ENCODE measurements at places on chromosomes 3 and 15. TPM values are rescaled to one million over a fixed set of nuclear protein-coding genes. Genes with fewer than 3 reads are reported as not detected.

DNA sequence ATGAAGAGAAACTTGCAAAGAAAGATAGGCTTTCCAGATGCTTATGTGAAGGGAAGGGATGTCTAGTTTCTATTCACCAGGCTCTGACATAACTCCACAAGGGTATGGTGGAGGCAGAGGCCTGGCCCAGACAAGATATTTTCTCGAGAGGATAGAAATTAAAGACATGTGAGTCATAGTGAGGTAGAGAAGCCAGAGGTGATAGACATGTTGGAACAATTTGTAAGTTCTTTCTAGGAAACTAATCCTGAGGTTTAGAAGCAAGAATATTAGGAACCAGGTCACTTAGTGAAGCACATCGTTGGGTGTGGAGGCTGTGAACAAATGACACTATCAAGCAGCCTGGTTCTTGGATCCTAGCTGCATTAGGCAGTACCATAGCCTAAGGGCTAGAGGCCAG lies 176.9 kb downstream of the BBX start:
- H3K27ac ChIP-seq = no peak overlapping the region
- H3K4me3 ChIP-seq = no peak overlapping the region
- no peak for DNase-seq
- no peaks in the 10 kb centered on the region for H3K4me1 ChIP-seq

GRCh38 chr15:77354063-77354462 lies 65.8 kb downstream of the PEAK1 start:
- no peak overlapping the region for H3K4me3 ChIP-seq
- no peak for DNase-seq
- H3K27ac ChIP-seq = no peak overlapping the region
- no peaks in the 10 kb centered on the region for H3K27me3 ChIP-seq
- no peaks in the 10 kb centered on the region for H3K4me1 ChIP-seq

- H3K27ac ChIP-seq = no peak overlapping the region
- H3K4me1 ChIP-seq = no peaks in the 10 kb centered on the region
- H3K4me3 ChIP-seq = no peak overlapping the region
Measured at GRCh38 chr3:137174514-137174913, 216.7 kb downstream of the IL20RB start.

DNA sequence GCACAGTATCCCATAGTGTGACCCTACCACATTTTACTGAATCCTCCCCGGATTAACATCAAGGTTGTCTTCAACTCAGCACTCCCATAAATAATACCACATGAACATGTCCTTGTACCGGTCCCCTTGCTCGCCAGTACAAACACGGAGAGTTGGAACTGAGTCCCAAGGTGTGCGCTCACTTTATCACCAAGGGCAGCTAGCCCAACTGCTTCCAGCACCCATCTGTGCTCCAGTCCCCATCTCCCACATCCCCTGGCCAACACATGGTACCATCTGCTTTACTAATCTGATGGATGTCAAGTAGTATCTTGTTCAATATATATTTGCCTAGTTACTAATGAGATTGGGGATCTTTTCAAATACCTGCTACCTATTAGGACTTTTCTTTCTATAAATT lies 64.7 kb downstream of the ISG20 start:
- H3K4me3 ChIP-seq = no peak overlapping the region
- no peak overlapping the region for H3K27ac ChIP-seq
- no peaks in the 10 kb centered on the region for H3K36me3 ChIP-seq
- DNase-seq = no peak
- peaks cover 16% of the 10 kb centered on the region for H3K4me1 ChIP-seq
- peaks cover 4% of the 10 kb centered on the region for H3K27me3 ChIP-seq

DNA sequence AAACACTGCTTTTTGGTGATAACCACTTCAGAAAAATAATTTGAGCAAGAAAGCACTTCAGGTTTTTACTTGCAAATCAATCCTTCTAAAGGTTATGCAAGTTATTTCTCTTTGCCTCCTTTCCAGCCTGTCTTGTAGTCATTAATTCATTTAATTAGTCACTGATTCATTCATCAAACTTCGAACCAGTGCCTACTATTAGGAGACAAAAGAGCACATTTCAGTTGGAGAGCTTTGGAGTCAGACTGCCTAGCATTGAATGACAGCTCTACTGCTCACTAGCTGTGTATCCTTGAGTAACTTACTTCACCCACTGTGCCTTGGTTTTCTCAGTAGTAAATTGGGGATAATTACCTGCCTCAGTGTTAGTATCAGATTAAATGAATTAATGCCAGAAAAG lies 14.9 kb upstream of the LRRC58 start:
- no peak overlapping the region for H3K4me3 ChIP-seq
- H3K27ac ChIP-seq = no peak overlapping the region
- no peaks in the 10 kb centered on the region for H3K36me3 ChIP-seq
- no peaks in the 10 kb centered on the region for H3K27me3 ChIP-seq

DNA sequence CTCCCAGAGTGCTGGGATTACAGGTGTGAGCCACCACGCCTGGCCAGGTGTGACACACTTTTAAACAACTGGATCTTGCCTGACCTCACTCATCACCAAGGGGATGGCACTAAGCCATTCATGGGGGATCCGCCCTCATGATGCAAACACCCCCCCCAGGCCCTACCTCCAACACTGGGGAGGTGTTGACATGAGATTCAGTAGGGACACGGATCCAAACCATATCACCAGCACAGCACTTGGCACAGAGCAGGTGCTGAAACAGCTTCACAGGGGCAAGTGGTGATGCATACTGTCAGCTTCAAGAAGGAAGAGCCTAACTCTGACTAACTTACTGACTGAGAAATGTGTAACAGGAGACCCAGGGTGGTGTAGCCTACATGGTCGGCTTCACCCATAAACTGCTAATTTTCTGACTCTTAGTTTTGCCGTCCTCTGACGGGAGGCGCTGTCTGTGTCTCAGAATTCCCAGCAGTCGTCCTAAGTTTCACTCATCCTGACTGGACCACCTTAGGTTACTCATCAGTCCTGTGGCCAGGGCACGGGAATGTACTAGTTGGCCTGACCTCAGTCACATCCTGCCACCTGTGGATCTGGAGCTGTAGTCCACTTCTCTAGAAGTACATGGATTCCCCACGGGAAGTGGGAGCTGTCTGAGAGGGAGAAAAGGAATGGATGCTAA lies 81.9 kb upstream of the PLXNA1 start:
- H3K4me1 ChIP-seq = no peaks in the 10 kb centered on the region
- H3K4me3 ChIP-seq = no peak overlapping the region
- DNase-seq = no peak
- no peaks in the 10 kb centered on the region for H3K36me3 ChIP-seq
- no peak overlapping the region for H3K27ac ChIP-seq
- peaks cover 10% of the 10 kb centered on the region for H3K27me3 ChIP-seq

GRCh38 chr3:4994823-4995499 lies 15.7 kb downstream of the BHLHE40 start:
- H3K27ac ChIP-seq = no peak overlapping the region
- H3K4me3 ChIP-seq = no peak overlapping the region
- H3K27me3 ChIP-seq = no peaks in the 10 kb centered on the region
- no peak for DNase-seq

DNA sequence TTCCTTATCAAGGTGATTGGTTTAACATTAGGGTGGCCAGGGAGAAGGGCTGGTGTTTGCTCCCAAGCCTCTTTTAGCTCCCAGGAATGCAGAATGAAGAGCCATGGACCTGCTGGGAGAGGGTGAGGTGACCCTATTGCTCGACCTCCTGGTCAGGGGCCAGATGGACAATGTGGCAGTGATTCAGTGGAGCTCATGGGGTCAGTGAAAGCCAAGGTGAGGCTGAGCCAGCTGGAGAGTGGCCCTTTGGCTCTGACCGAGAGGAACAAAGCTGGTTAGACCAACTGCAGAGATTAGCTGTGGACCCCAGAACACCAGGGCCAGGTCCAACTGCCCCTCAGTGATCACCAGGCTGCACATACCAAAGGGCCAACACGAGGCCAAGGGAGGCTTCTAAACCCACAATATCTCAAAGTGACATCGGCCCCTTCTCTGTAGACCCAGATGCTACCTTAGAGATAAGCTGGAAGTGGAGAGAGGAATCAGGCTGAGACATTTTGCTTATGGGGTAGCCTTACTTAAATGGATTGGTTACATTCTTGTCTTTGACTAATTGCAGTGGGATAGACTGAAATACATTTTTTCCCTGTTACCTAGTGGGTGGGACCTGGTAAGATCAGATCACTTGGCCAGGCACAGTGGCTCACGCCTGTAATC lies 15.8 kb upstream of the BTBD1 start:
- no peak for DNase-seq
- no peaks in the 10 kb centered on the region for H3K36me3 ChIP-seq
- H3K4me3 ChIP-seq = no peak overlapping the region

DNA sequence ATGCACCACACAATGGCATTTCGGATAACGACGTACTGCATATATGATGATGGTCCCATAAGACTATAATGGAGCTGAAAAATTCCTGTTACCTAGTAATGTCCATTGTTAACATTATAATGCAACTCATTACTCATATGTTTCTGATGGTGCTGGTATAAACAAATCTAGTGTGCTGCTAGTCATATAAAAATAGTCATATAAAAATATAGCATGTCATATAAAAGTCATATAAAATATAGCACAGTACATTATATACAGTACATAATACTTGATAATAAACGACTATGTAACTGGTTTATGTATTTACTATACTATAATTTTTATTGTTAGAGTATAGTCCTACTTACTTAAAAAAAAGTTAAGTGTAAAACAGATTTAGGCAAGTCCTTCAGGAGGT lies 50.6 kb downstream of the HACD2 start:
- no peak overlapping the region for H3K27ac ChIP-seq
- no peak overlapping the region for H3K4me3 ChIP-seq
- H3K4me1 ChIP-seq = no peaks in the 10 kb centered on the region
- H3K27me3 ChIP-seq = no peaks in the 10 kb centered on the region

DNA sequence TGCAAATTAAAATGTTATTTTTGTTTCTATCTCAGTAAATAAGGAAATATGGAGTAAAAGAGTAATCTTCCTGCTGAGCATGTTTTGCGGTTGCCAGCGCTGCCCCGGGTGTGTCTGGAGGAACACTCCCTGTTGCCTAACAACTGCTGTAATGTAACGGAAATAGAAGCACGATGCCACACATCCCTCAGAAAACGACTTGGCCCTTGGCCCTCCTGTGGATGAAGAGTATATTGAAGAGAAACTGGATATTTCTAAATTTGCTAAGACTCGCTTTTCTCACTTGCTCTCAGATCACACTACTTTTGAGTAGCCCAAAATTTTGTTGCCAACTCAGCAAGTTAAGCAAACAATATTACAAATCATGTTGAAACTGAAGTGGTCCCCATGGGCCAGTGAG lies 18.9 kb downstream of the CX3CR1 start:
- DNase-seq = peak; percentile 71
- H3K4me1 ChIP-seq = peaks cover 60% of the 10 kb centered on the region
- H3K4me3 ChIP-seq = no peak overlapping the region
- H3K27ac ChIP-seq = no peak overlapping the region

DNA sequence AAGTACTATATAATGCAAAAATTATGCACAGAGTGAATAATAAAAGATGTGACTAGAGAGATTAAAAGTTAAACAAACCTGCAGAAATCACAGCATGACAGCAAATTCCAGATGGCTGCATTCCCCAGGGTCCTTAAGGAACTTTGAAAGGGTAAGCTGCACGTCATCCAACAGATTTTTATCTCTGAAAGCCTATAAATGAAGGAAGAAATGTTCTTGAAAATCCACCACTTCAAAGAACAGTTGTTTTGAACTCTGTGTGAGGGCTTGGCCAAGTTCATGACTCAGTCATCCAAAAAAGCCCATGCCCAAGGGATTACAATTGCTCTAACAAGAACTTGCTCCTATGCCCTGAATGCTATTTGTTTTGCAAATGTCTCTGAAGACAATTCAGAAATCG lies 603.6 kb downstream of the PLOD2 start:
- H3K27me3 ChIP-seq = no peaks in the 10 kb centered on the region
- no peak for DNase-seq
- H3K4me3 ChIP-seq = no peak overlapping the region
- H3K36me3 ChIP-seq = no peaks in the 10 kb centered on the region
- H3K4me1 ChIP-seq = no peaks in the 10 kb centered on the region

- DNase-seq = no peak
- no peaks in the 10 kb centered on the region for H3K4me1 ChIP-seq
- H3K4me3 ChIP-seq = no peak overlapping the region
- H3K27ac ChIP-seq = no peak overlapping the region
- no peaks in the 10 kb centered on the region for H3K36me3 ChIP-seq
- no peaks in the 10 kb centered on the region for H3K27me3 ChIP-seq
Measured at GRCh38 chr3:108883373-108883772, 60.8 kb downstream of the TRAT1 start.

DNA sequence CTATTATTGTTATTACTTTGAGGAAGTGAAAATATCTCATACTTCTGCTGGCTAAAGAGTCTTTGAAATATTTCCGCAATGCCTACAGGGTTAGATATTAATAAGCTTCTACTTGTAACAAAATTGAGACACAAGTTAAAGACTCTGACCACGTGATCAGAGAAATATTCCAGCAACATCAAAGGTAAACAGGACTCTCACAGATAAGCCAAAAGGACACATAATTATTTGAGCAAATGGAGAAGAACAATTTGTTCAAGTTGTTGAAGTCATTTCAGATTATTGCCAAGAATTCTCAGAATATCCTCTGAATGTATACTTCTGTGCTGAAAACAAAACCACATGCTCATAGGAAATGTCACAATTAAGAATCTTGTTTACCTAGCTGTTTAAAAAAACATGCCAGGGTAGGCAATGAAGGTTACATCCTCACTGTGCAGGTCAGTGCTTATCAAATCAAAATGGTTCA lies 225.8 kb upstream of the ALCAM start:
- H3K4me1 ChIP-seq = no peaks in the 10 kb centered on the region
- DNase-seq = no peak
- no peaks in the 10 kb centered on the region for H3K36me3 ChIP-seq
- no peak overlapping the region for H3K4me3 ChIP-seq
- no peaks in the 10 kb centered on the region for H3K27me3 ChIP-seq

DNA sequence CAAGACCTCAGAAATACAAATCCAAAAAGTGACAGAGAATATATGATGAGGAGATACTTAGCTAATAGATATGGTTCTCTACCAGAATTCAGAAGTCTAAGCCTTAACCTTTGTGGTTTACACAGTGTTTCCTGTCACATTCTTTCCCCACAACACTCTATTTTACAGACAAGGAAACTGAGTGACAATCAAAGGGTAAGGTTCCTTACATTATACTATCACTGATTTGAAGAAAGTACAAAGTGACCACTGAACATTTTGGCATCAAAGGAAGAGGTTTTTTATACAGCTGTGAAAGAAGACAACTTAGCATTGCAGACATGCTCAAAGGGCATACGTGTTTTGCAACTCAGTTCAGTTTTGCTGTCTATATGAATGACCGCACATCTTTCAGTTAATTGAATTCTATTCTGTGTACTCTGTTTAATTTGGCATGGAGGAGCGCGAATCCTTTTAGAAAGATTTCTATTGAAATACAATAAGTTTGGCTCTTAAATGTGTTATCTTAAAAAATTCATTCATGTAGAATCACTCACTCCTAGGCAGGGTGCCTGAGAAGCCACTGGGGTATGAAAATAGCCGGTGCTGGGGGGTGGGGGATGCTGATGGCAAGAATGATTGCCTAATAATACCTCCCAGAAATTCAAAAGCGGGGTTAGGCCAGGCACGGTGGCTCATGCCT lies 66.5 kb upstream of the SKOR1 start:
- peaks cover 20% of the 10 kb centered on the region for H3K4me1 ChIP-seq
- no peak overlapping the region for H3K27ac ChIP-seq
- H3K27me3 ChIP-seq = no peaks in the 10 kb centered on the region
- no peak overlapping the region for H3K4me3 ChIP-seq
- H3K36me3 ChIP-seq = peaks cover 2% of the 10 kb centered on the region

- no peaks in the 10 kb centered on the region for H3K27me3 ChIP-seq
- peaks cover 51% of the 10 kb centered on the region for H3K4me1 ChIP-seq
- no peaks in the 10 kb centered on the region for H3K36me3 ChIP-seq
- no peak for DNase-seq
- no peak overlapping the region for H3K27ac ChIP-seq
- no peak overlapping the region for H3K4me3 ChIP-seq
Measured at GRCh38 chr3:177347611-177348010, 150.3 kb upstream of the TBL1XR1 start.

The SRGAP3 gene
- total RNA-seq = 3.4 TPM

The TMC3 gene
- total RNA-seq = not detected

The GAP43 gene
- total RNA-seq = not detected

The EPHB1 gene
- total RNA-seq = 0.87 TPM

The SERPINI1 gene
- total RNA-seq = 7.0 TPM

Measured in B cell (primary cell).